Activated T-helper 1 cell treated with anti-CD3 and anti-CD28 coated beads, Interleukin-12 subunit alpha, Interleukin-12 subunit beta, Interleukin-2, Interleukin-4 antibody, amounts not matched to agents 30 ng/mL and 10 ng/mL and 1 ng/mL, durations not matched to agents 14 hours and 24 hours and 36 hours (primary cell): ENCODE measurements at places on chromosomes 7 and 10. TPM values are rescaled to one million over a fixed set of nuclear protein-coding genes. Genes with fewer than 3 reads are reported as not detected.

- DNase-seq: peak; percentile 18
Observed at GRCh38 chr7:25894002-25894901, 257.7 kb upstream of the NFE2L3 start.

NOC3L gene
- total RNA-seq: 47.7 and 47.8 TPM in 2 replicates

DNA sequence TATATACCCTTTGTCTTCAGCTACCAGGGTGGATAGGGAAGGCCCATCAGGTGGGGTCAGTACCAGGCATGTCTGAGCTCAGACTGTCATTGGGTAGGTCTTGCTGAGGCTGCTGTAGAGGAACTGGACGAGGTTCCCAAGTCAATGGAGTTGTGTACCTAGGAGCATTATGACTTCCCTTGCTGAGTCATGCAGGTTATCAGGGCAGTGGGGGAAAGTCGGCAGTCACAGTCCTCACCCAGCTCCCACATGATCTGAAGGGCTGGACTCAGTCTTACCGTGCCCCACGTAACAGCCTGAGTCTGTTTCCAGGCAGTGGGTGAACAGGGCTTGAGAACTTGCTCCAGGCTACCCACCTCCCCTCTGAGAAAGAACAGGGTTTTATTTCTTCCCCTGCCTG is 260.8 kb upstream of the COBL start:
- DNase-seq: no peak

HKDC1 gene
- total RNA-seq: 0.05 and 0.12 TPM in 2 replicates

GRCh38 chr10:89954787-89955566 is 253.6 kb downstream of the KIF20B start:
- no peak for DNase-seq

IQUB gene
- total RNA-seq: 0.44 TPM in 1 of 2 replicates, not detected in the other

- no peak for DNase-seq
Observed at GRCh38 chr7:158377800-158378623, 209.6 kb downstream of the PTPRN2 start.

HOXA2 gene
- not detected in 2 replicates for total RNA-seq

- DNase-seq: no peak
Observed at GRCh38 chr10:49273082-49273465, 25.9 kb upstream of the C10orf71 start.

GRCh38 chr10:103947799-103948516 is 19.0 kb upstream of the SLK start:
- DNase-seq: no peak

GRCh38 chr7:304574-305409 is 14.8 kb downstream of the FOXL3 start:
- no peak for DNase-seq

GRCh38 chr10:36358736-36359135 is 716.6 kb upstream of the FZD8 start:
- DNase-seq: no peak

NPY4R2 gene
- not detected in 2 replicates for total RNA-seq

DNA sequence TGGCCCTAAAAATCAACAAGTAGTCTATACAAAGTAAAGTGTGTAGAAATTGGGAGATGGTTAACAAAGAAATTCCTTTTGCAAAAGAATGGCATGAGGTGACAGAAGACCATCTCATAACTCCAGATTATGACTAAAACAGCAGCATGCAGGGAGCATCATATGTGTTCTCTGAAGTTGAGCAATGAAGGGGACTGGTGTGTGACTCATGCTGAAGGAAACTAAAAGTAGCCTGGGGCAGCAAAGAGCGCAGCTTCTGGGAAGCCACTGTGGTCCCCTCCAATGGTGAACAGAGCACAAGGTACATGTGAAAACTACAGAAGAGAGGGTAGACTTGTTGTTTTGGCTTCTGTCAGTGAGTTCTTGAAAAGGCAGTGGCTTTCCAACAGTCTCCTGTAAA is 133.4 kb downstream of the MACC1 start:
- no peak for DNase-seq

MKI67 gene
- total RNA-seq: 141 and 159 TPM in 2 replicates

DNA sequence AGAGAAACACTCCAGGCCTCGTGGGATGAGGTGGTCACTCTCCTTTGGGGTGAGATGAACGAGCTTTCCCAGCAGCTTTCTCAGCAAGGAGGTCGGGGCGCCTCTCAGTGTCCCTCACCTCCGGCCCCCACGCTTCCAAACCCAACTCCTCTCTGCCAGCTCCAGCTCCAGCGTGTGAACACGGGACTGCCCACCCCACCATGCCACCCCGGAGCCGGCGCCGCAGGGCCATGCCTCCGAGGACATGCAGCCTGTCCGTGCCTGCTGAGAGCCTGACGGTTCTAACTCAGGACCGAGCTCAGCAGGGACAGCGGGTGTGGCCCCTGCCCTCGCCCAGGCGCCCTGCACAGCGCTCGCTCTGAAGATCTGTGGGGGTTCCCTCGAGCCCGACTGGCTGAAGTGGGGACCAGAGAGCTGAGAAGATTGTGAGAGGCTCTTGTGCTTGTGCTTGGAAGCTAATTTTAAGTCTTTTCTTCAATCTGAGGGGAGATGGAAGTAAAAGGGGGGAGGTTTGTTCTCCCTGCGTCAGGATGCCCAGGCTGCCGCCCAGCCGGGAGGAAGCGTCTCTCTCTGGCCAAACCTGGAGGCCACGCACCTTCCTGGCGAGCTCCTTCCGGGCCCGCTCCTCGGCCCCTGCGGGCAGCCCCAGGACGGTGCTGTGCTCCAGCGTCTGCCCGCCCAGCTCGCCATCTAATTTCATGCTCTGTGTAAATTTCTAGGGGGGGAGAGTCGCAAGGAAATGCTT is 5.1 kb upstream of the ADAM8 start:
- DNase-seq: no peak

- DNase-seq: no peak
Observed at GRCh38 chr7:11638011-11638774, 193.8 kb downstream of the THSD7A start.

DNA sequence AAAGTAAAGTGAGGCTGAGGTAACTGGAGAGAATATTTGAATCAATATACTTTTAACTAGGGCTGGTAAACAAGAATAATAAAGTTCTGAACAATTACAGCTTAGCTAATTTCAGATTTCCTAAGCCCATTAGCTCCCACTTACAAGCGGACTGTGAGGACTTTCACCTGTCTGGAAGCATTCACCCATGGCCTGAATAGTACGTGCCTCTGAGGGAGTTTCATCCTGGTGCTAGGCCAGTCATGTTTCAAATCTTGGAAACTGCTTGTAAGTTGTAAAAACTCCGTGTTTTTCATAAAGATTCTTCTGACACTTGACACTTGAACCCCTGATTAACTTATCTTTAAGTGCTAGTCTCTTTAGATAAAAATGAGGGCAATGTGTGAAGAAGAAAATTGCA is 975.2 kb upstream of the GHITM start:
- DNase-seq: no peak

DNA sequence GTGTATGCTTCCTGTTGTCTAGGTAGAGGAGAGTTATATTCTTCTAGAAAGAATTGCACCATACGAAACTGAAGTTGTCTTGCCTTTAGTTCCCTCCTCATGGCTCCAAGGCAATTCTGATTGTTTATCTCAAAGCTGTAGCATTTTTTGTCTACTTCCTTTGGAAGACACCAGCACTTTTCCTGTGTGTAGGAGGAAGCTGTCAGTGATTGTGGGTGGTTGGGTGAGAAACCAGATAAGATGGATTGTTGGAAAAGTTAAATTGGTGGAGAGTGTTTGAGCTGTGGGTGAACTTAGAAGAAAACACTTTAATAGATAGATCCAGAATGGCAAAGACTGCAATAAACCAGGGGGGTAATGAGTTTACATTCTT is 12.1 kb upstream of the CSTF2T start:
- DNase-seq: no peak

DNA sequence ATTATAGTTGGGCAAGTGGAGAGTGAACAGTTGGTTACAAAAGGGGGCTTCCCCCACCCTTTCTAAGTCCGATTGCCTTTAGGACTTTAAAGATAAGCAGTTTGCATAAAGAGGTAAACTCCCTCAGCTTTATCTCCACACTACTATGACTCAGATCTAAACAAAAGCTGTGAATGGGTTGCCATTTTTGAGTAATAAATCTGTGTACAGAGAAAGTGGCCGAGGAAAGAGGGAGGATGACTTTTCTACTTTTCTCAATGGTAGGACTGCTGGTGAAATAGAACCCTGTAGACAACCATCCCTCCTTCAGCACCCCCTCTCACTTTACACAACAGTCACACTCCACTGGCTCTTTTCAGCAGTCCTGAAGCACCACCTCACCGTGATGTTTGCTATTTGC is 71.2 kb downstream of the DNMBP start:
- no peak for DNase-seq

MNX1 gene
- total RNA-seq: not detected in 2 replicates

KLF14 gene
- total RNA-seq: not detected in 2 replicates

LRRN3 gene
- 57.3 and 61.5 TPM in 2 replicates for total RNA-seq

- DNase-seq: no peak
Observed at GRCh38 chr7:47154791-47155190, 427.1 kb downstream of the TNS3 start.

- DNase-seq: no peak
Observed at GRCh38 chr7:6130007-6130587, 98.9 kb downstream of the ANKRD61 start.

SFRP5 gene
- not detected in 2 replicates for total RNA-seq

ACTR3C gene
- 8.2 and 9.8 TPM in 2 replicates for total RNA-seq

GRCh38 chr10:23171232-23171876 is 20.8 kb upstream of the PTF1A start:
- no peak for DNase-seq

LRRD1 gene
- total RNA-seq: not detected in 2 replicates

NEUROG3 gene
- total RNA-seq: not detected in 2 replicates

- no peak for DNase-seq
Observed at GRCh38 chr10:35892526-35892925, 250.4 kb upstream of the FZD8 start.
